ENCODE measurements at places on chromosomes 2 and 18.

DNA sequence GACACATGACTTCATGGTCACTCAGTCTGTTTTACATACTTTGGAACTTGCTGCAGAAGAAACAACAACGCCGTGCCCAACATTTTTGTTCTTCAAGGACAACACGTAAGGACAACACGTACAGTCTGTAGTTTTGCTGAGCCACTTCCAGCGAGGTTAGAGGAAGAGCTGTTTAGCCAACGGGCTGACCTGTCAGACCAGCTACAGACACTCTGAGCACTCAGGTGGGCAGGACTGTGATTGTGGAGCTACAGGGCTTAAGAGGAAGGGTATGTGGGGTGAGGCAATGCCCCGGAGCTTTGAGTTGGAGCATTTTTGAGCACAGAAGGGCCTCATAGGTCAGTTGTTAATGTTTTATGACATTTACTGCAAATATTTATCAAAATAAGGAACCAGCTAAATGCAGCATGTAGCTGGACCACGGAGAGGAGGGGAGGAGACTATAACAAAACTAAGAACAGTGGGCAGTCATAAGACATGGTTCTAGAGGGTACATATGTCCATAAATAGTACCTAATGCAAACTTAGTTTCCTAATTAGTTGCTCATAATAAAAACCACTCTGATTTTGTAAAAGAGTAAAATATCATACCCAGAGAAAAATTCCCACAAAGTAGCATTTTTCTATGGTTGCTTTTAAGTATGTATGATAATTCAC lies 26.3 kb upstream of the NPC1 start:
- no peak for DNase-seq

DNA sequence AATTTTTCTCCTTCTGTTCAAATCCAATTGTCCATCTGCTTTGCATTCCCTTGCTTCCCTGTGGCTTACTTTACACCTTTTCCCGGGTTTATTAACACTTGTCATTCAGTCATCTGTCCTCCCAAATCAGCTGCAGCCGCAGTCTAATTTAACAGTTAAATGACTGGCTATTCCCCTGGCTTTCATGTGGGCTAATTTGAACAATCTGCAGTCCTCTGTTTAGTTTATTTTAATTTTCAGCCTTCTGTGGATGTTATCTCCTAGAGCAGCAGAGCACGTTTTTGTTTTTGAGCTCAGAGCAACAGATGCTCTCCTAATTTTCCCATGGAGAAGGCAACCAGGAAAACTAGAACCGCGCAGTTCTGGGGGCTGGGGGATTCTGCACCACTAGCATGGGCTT lies 55.0 kb downstream of the MEP1B start:
- no peak for DNase-seq

DNA sequence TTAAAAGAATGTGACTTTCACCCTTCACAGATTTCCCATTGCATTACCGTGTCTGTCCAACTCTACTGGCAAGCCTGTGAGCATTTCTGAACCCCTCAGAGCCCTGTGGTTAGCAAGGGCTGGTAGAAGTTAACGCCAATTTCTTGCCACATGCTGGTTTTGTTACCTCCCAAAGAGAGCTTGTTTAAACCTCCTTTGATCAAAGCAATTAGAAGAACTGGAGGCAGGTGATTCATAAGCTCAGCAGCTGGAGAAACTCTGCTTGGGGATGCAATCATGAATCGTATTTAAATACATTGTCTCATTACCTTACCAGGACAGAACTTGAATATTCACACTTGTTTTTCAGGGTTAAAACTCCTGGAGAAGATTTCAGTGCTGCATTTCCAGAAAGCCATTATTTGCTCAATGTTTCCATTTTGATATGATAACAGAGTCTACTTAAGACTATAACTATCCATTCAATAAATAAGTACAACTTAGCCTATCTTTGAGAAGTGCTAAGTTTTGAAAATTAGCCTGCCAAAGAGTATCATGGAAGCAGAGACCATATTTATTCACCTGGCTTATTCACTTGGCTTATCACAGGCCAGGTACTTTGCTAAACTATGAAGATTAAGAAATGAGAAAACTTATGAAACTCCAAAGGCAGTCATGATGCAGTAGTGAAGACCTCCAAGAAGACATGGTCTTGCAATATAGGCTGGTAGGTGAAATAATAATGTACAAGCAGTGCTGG lies 292.8 kb downstream of the INSIG2 start:
- DNase-seq: no peak

DNA sequence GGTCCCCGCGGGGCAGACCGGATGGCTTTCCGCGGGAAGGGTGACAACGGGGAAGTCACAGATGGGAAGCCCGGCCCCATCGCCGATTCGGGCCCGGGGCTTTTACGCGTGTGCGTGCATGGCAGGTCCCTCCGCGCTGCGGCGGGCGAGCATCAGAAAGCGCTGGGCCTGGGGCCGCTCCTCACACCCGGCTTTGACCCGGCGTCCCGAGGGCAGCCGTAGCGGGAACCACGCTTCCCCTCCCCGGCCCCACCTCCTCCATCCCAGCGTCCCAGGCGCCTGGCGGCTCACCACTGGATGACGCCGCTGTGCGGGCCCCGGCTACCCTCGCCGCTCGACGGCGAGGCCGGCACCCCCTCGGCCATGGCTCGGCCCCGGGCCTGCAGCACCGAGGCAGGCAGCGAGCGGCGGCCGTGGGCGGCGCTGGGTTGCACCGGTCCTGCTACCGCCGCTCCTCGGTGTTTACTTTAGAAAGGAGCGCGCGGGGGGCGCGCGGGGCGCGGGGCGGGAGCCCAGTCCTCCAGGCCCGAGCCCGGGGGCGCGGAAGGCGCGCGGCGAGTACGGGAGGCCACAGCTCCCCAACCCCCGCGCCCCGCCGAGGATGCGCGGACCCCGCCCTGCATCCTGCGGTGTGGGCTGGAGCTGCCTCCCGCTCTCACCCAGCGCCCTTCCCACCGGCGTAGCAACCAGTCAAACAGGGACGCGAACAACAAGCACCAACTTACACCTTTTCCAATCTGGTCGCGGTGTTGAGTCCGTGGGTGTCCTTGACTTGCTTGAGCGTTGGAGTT lies 806 bp downstream of the RFX8 start:
- no peak for DNase-seq

- DNase-seq: no peak
Measured at GRCh38 chr2:104885119-104885782, 31.3 kb downstream of the POU3F3 start.

DNA sequence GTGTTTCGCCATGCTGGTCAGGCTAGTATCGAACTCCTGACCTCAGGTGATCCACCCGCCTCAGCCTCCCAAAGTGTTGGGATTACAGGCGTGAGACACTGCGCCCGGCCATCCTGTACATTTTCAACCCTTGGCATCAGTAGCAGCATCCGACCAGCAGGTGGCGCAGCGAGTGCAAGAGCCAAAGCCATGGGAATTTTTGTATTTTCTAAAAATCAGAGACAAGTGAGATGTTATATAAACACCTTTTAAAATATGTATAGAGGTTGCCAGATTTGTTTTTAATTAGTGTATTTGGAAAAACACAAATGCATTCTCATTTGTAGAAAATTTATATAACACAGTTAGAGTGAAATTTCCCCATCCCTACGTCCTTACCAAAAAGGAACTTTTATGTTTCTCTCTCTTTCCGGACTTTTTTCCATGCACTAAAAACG lies 36.8 kb downstream of the MOGAT1 start:
- peak; percentile 52 for DNase-seq

- DNase-seq: no peak
Measured at GRCh38 chr2:75592888-75593287, 32.1 kb upstream of the EVA1A start.

DNA sequence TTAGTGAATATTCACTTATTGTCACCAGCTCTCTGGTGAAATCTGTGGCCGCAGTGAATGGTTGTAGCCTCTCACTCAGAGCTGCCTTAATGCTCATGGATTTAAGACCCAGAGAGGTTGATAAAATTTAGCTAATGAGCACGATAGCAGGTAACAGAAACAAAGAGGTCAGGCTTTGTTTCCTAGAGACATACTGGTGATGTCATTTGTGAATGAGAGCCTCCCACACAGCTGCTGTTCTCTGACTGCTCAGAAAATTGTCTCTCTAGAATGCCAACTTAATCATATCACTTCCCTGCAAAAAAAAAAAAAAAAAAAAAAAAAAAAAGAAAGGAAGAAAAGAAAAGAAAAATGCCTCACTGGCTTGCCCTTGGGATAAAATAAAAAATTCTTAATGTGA lies 411.7 kb upstream of the MYT1L start:
- DNase-seq: no peak

Measured in right renal pelvis (tissue), 4 donors.